ENCODE measurements at places on chromosomes 2 and 18.

GRCh38 chr2:32386739-32387138 is 29.9 kb downstream of the BIRC6 start:
- no peak for DNase-seq

DNA sequence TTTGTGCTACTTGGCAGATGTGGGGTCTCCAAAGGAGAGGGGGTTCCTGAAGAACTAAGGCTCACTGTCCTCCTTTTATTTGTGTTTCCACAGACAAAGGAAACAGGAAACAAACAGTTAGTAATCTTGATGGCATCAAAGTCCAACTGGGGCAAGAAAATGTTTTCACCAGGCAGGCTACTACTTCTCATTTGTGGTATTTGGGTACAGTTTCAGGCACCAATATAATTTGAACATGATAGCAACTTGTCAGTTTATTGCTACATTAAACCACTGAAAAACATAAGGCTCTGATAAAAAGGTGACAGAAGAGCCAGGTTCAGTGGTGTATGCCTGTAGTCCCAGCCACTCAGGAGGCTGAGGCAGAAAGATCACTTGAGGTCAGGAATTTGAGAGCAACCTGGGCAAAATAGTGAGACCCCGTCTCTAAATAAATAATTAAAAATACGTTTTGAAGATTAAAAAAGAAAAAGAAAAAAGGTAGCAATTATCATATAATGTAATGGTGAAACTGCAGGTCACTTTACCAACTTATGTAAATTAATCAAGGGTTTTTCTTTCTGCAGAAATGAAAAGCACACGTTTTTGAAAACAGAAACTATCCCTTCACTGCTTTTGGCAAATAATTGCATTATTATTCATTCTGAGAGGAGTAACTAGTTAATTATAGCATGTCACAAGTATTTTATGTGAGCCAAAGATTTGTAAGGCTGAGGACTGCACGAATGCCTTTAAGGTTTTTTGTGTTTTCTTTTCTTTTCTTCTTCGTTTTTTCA is 157.5 kb upstream of the CAVIN2 start:
- no peak for DNase-seq

GRCh38 chr2:27782701-27783100 is 11.2 kb downstream of the MRPL33 start:
- DNase-seq = no peak

- DNase-seq = no peak
These were observed 516.7 kb downstream of the NR4A2 start for GRCh38 chr2:155815851-155816250.

DNA sequence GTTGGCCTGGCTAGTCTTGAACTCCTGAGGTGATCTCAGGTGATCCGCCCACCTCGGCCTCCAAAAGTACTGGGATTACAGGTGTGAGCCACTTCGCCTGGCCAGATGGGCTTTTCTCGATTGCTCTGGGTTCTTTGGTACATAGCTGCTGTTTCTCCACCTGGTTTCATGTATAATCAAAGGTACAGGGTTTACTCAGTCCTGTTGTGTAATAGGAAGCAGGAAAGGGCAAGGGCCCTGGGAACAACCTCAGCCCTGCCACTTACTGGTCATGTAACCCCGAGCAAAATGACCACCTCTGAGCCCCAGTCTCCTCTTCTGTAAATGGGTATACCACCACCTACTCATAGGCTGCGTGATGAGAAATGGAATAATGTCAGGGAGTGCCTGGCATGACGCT is 34.0 kb downstream of the RMC1 start:
- no peak for DNase-seq

DNA sequence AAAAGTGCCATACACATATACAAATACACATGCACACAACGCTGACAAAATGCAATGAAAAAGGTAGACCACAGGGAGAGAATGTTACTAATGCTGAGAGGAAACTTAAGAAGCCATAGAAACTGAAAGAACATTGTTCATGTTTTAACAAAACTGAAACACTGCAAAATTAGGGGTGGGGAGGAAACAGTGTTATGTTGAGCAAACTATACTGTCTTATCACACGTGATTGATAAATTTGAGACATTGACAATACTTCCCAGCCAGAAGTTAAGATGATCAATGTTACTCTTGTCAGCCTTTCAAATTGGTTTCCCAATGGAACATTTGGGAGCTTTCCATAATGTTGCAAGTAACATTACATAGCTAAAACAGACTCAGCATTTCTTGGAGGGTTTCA is 165.5 kb downstream of the L3MBTL4 start:
- no peak for DNase-seq
